Left colon (tissue), 2 donors: ENCODE measurements at places on chromosomes 5 and 9.

GRCh38 chr9:68973619-68974018 is 40.3 kb downstream of the PRKACG start:
- DNase-seq = no peak

DNA sequence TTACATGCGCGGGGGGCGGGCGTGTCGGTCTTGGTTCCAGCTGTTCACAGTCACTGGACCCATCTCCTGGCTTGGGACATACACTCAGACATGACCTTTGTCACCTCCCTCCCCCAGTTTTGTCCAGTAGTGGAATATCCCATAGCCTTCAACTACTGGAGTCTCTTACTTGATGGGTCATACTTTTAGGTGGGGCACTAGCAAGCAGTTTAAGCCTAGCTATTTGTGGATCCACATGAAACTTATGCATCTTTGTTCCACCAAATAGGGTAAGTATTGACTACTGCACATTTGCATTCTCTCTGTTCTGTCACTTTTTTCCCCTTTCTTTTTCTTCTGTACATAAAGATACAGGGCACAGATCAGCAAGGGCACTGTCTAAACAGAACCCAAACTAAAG is 15.4 kb upstream of the MAMDC2 start:
- no peak for DNase-seq

DNA sequence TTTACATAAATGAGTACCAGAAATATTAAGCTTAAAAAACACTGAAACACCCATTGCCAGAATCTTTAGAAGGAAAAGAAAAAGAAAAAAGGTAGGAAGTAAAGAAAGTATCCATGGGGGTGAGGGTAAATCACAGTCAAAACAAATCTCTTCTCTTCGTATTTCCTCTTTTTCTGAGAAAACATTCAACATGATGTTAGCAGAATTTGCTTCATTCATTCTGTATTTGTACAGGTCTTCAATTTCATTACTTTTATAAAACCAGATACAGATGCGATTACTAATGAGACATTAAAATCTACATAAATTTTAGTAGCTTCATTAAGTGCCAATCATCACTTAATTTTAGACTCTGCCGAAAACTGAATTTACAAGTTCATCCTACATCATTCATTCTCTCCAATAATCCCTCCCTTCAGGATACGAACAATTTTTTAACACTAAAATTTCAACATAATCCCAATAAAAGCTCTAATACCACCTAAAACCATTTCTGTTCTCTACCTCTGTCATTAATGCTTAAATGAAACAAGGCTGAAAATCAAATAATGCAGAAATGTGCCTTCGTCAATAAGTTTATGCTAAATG is 7.0 kb downstream of the NR3C1 start:
- DNase-seq = no peak

DNA sequence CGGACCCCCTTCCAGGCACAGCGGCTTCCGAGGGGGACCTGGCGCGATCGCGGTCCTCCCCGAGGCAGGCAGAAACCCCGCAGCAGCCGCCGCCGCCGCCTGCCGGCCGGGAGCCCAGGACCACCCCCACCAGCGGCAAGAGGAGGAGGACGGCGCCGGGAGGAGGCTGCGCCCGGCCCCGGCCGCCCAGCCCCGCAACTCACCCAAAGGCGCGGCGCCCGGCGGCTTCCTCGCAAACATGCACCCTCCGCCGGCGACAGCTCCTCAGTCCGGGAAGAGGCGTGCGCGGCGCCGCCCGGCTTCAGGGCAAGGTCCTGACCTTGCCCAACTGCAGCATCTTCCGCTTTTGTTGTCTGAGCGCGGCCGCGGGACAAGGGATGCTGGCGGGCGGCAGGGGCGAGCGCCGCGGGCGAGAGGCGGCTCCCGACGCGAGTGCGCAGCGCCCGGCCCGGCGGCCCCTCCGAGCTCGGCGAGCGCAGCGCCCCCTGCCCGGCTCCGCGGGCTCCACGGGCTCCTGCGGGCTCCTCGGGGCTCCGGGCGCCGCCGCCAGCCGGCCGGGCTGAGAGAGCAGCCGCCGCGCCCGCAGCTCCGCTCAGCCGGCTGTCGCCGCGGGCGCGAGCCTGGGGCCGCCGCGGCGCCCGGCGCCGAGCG is 507 bp downstream of the CTNND2 start:
- DNase-seq = no peak

GRCh38 chr5:124761010-124761409 is 14.6 kb upstream of the ZNF608 start:
- DNase-seq = no peak

DNA sequence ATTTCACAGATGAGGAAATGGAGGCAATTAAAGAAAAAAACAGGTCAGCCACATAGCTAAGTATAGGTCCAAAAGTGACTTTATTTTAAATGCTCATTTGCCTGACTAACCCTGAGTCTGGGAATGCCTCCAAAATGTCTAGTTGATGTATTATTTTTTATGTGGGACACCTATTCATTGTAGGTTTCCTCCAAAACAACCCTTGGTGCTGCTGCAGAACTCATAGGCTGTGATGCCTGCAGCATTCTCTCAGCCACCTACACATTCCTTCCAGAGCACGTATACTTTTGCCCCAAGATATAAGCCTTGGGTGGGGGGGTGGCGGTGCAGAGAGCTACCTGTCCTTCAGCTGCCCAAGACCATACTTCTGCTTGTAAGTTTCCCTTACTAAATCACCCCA is 77.4 kb downstream of the MSX2 start:
- DNase-seq = no peak

- DNase-seq = no peak
Measured at GRCh38 chr5:57595523-57595991, 112.9 kb upstream of the ACTBL2 start.

DNA sequence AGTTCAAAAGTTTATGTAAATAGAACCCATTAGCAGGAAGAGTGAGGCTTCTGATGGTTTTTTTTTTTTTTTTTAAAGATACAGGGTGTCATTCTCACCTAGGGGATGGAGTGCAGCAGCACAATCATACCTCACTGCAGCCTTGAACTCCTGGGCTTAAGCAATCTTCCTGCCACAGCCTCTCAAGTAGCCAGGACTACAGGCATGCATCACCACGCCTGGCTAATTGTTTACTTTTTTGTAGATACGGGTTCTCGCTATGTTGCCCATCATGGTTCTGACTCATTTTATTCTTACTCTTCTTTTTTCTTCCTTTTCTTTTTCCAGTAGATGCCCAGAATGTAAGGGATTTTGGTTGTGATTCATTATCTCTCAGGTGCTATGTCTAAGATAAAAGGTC is 201.1 kb downstream of the NNT start:
- no peak for DNase-seq

GRCh38 chr9:136193127-136193890 is 11.6 kb downstream of the LHX3 start:
- DNase-seq = no peak

DNA sequence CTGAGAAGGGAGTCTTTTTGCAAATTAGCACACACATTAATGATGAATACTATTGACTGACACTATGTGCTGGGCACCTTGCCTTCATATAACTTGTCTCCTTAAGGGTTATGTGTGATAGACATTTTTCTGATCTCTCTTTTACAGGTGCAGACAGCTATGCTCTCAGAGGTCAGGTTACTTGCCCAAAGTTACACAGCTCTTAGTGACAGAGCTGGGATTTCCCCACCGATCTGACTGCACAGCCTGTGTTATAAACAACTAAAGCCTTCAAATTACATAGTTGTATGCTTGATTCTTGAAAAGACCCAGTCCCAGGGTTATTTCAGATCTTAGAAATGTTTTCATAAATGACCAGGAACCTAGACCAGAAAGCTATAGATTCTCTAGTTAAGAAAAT is 462.7 kb downstream of the EBF1 start:
- DNase-seq = no peak

GRCh38 chr5:77859306-77859705 is 83.2 kb upstream of the TBCA start:
- no peak for DNase-seq

DNA sequence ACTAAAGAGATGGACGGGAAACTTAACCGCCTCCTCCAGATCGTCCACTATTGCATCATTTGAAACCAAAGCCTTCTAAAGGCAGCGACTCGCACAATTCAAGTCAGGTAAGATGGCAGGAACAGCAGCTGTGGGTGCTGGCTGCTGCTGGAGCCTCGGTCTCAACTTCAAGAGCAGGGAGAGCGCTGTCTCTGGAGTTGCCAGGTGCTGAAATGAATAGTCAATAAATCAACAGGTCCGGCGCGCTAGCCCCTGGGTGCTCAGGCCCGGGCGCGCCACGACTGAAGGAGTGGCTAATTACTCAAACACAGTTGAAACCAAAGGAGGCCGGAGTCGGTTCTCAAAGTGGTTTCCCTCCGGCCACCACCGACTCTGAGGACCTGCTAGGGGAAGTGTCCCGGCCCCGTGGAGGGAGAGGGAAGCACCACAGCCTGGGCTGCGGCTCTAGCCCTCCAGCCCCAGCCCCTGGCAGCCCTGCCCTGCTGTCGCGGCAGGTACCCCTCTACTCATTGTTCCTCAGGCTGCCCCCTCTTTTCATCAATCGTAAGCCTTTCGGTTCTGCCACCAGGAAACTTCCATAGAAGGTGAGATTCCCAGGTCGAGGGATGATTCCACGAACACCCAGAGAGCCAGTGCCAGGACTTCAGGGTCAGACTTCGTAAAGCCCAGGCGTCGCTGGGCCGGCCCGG is 804 bp downstream of the TTC39B start:
- peak; percentile 77 for DNase-seq

DNA sequence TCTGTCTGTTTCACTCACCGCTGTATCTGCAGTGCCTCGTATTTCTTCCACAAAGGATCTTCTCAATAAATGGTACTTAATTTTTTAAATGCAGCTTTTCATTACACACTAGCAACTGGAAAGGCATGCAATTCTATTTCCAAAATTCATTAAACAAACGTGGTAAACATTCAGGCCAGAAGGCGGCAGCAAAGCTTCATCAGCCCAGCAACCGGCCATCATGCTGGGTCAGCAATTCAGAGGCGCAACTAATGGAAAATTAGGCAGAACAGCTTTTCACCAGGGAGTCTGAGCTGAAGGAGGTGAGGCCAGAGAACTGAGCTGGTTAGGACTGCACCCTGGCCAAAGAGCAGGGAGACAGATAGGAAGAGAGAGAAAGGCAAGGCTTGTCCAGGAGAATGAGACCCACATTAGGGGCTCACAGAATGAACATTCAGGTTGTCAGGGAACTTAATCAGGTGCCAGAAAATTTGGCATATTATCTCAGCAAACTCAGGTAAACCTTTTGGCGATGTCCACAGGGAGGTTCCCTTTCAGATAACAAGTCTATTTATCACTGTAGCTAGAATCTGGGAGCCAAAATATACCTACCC is 17.7 kb upstream of the RNF180 start:
- DNase-seq = no peak

- no peak for DNase-seq
Measured at GRCh38 chr5:171688696-171689495, 96.7 kb upstream of the SMIM23 start.

GRCh38 chr9:129803676-129804060 is 684 bp downstream of the TOR1B start:
- no peak for DNase-seq

- no peak for DNase-seq
Measured at GRCh38 chr9:33837138-33837537, 20.2 kb downstream of the UBE2R2 start.

- no peak for DNase-seq
Measured at GRCh38 chr9:22514871-22515270, 68.2 kb downstream of the DMRTA1 start.

GRCh38 chr9:105141146-105141975 is 103.1 kb upstream of the SLC44A1 start:
- no peak for DNase-seq

- no peak for DNase-seq
Measured at GRCh38 chr9:17291766-17292165, 156.9 kb downstream of the CNTLN start.
